ENCODE measurements at places on chromosomes 3 and 15. TPM values are rescaled to one million over a fixed set of nuclear protein-coding genes. Genes with fewer than 3 reads are reported as not detected.

Gene IL17RC
- total RNA-seq, result 59.4 TPM

Gene WDR5B
- 3.8 TPM for total RNA-seq

Gene MCTP2
- total RNA-seq, result 15.7 TPM

Gene ADAMTS17
- total RNA-seq, result 8.1 TPM

Gene CYP11A1
- not detected for total RNA-seq

Gene TEX9
- 3.7 TPM for total RNA-seq

Gene NOX5
- total RNA-seq, result 0.54 TPM

DNA sequence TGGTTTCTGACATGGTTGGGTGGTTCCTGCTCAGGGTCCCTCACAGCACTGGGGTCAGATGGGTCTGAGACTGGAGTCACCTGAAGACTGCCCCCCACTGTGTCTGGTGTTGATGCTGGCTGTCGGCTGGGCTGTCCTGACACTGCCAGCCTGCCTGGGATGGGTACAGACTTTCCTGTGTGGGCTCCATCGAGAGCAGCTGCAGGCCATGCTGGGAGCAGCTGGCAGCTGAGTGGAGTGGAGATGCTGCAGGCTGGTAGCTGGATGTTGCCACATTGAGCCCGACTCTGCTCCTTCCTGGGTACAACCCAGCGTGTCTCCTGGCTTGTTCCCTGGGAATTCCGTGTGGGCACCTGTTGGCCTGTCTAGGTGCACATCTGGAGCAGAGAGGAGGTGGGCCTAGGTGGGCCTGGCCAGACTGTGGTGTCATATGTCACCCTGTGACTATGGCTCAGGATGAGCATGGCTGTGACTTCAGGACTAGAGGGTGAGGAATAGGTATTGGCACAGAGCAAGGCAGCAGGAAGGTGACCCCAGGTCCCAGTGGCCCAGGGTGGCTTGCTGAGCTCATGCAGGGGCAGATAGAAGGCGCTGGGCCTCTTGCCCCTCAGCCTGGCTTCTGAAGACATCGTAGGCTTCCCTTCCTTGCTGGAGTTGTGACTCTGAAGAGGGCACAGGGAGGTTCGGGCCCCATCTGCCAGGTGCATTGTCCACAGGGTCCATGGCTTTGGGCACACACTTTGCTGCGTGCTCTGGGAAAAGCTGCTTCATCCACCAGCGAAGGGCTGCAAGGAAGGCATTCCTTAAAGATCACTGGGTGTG, 40.0 kb upstream of the PRR23E start:
- H3K27ac ChIP-seq, result no peak overlapping the region
- H3K36me3 ChIP-seq, result no peaks in the 10 kb centered on the region
- no peaks in the 10 kb centered on the region for H3K4me1 ChIP-seq
- H3K4me3 ChIP-seq, result no peak overlapping the region

DNA sequence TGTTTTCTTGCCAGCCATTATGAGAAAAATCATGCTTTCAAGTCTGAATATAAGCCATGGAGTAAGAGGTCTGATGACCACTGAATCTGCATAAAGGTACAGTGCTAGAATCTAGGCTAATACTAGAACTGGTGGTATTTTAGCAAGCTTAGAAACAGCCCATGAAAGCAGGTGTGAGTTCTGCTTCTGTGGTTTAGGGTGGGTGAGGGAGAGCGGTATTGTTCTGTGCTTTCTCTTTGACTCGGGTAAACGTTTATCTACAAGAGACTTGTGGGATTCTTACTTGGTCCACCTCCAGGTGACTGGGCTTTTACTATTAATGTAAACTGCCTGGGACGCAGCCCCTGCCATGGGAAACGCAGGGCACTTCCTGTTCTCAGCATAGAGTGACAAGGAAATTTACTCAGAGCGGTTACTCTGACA, 55.2 kb downstream of the PGPEP1L start:
- peaks cover 29% of the 10 kb centered on the region for H3K4me1 ChIP-seq
- H3K27me3 ChIP-seq, result no peaks in the 10 kb centered on the region
- H3K36me3 ChIP-seq, result peaks cover 40% of the 10 kb centered on the region

GRCh38 chr3:10744098-10744465, 71.9 kb upstream of the SLC6A11 start:
- H3K27ac ChIP-seq, result no peak overlapping the region
- no peaks in the 10 kb centered on the region for H3K27me3 ChIP-seq
- no peak for DNase-seq
- no peaks in the 10 kb centered on the region for H3K36me3 ChIP-seq
- no peak overlapping the region for H3K4me3 ChIP-seq
- H3K4me1 ChIP-seq, result no peaks in the 10 kb centered on the region

- no peaks in the 10 kb centered on the region for H3K36me3 ChIP-seq
- H3K27me3 ChIP-seq, result no peaks in the 10 kb centered on the region
- no peak overlapping the region for H3K4me3 ChIP-seq
- no peaks in the 10 kb centered on the region for H3K4me1 ChIP-seq
Measured at GRCh38 chr15:39896846-39897245, 23.2 kb downstream of the GPR176 start.

- H3K27ac ChIP-seq, result no peak overlapping the region
- DNase-seq, result no peak
- H3K36me3 ChIP-seq, result no peaks in the 10 kb centered on the region
- no peaks in the 10 kb centered on the region for H3K4me1 ChIP-seq
- no peak overlapping the region for H3K4me3 ChIP-seq
- H3K27me3 ChIP-seq, result no peaks in the 10 kb centered on the region
Measured at GRCh38 chr3:50495609-50496423, 7.6 kb downstream of the CACNA2D2 start.

- H3K4me1 ChIP-seq, result no peaks in the 10 kb centered on the region
- peaks cover 6% of the 10 kb centered on the region for H3K36me3 ChIP-seq
- no peaks in the 10 kb centered on the region for H3K27me3 ChIP-seq
- DNase-seq, result no peak
- no peak overlapping the region for H3K4me3 ChIP-seq
Measured at GRCh38 chr3:64518950-64519349, 168.8 kb downstream of the ADAMTS9 start.

- H3K27me3 ChIP-seq, result no peaks in the 10 kb centered on the region
- DNase-seq, result no peak
Measured at GRCh38 chr3:143590660-143591059, 257.6 kb downstream of the SLC9A9 start.

- H3K27me3 ChIP-seq, result no peaks in the 10 kb centered on the region
- no peaks in the 10 kb centered on the region for H3K36me3 ChIP-seq
- DNase-seq, result no peak
- H3K4me1 ChIP-seq, result peaks cover 99% of the 10 kb centered on the region
- H3K4me3 ChIP-seq, result no peak overlapping the region
Measured at GRCh38 chr15:73940061-73940981, 14.1 kb downstream of the LOXL1 start.

DNA sequence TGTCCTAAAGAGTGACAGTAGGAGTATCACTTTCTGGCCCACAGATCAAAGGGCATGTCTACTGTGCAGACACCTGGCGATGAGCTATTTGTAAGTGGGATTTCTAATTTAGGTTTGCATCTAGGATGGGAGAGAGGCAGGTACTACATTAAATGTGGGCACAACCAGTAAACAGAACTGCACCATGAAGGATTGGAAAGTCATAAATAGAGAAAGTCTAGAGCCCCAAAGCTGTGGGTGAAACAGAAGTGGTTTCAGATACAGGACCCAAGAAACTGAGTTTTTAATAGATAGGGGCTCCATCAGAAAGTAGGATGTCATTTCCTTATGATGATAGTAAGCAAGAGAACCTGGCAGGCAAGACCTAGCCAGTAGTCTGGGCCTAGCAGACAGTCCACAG, 35.2 kb upstream of the SPPL2A start:
- no peak overlapping the region for H3K27ac ChIP-seq
- H3K4me3 ChIP-seq, result no peak overlapping the region
- H3K27me3 ChIP-seq, result no peaks in the 10 kb centered on the region
- no peaks in the 10 kb centered on the region for H3K4me1 ChIP-seq
- DNase-seq, result no peak

DNA sequence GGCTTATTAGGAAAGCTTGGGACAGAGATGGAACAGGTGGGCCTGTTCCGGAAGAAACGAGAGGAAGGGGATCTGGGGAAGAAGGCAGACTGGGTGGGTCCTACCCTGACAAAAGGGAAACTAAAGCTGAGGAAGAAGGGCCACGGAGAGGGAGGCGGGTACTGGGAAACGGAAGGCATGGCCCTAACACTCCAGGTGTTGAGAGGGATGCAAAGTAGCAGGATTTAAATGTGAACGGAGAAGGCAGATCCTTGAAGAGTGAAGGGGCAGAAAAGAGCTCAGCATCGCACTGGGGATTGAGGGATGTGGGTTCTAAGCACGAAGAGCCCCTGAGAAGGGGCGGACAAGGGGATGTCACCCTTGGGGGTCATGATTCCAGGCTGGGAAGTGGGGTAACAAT, 735 bp downstream of the STIMATE start:
- no peaks in the 10 kb centered on the region for H3K27me3 ChIP-seq
- peak overlapping the region; percentile 87 for H3K4me3 ChIP-seq
- H3K27ac ChIP-seq, result peak overlapping the region; percentile 92
- no peaks in the 10 kb centered on the region for H3K36me3 ChIP-seq
- peaks cover 55% of the 10 kb centered on the region for H3K4me1 ChIP-seq
